ENCODE measurements at places on chromosomes 5 and 9. TPM values are rescaled to one million over a fixed set of nuclear protein-coding genes. Genes with fewer than 3 reads are reported as not detected.
A peak's percentile ranks its signal among the peaks of the same experiment; 100 is the strongest.

Gene SNCB
- polyA plus RNA-seq: not detected

Gene SLC1A3
- polyA plus RNA-seq: 4.4 TPM

Gene OR1J2
- not detected for polyA plus RNA-seq

Gene ADAMTS13
- polyA plus RNA-seq: 0.27 TPM

DNA sequence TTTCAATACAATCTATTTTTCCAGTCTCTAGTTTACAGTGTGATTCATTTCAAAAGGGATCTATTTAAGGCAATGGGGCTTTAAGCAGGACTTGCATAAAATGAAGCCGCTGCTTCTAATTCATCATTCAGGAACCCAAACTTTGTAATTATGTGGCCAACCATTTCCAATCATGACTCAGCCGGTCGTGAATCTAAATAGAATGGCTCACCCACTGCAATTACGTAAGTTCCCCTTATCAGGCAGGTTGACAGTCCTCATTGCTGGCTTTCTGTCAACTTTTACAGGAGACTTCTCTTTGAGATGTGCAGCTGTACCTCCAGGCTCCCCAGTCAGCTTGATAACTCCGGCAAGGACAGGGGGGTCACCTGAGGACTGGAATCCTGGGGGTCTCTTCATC is 152.8 kb upstream of the DAP start:
- no peak overlapping the region for H3K27ac ChIP-seq
- no peaks in the 10 kb centered on the region for H3K36me3 ChIP-seq
- no peaks in the 10 kb centered on the region for H3K4me1 ChIP-seq
- H3K4me3 ChIP-seq: no peak overlapping the region

DNA sequence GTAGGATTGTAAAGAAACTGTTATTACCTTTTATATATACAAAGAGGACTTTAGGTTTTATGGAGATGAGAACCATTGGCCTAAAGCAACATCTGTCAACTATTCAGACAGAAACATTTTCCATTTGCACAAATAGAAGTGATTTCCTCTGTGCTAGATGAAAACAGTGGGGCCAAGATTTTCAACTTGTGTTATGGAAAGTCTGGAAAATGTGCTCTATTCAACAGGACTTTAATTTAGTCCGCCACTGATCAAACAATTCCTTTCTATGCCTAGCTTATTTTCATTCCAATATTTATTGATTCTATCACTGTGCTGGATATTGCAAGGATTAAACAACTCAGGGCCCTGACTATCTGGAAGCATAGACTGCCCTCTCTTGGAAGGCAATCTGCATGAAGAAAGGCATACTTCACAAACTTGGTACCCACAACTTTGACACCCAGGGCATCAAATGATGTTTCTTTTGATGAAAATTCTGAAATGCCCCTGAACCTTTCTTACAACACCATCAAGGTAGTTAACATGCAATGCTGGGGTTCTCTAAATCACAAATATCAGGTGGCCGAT is 126.6 kb upstream of the HMHB1 start:
- DNase-seq: no peak
- no peaks in the 10 kb centered on the region for H3K27me3 ChIP-seq
- no peak overlapping the region for H3K27ac ChIP-seq
- no peaks in the 10 kb centered on the region for H3K4me1 ChIP-seq
- no peaks in the 10 kb centered on the region for H3K36me3 ChIP-seq
- H3K4me3 ChIP-seq: no peak overlapping the region

DNA sequence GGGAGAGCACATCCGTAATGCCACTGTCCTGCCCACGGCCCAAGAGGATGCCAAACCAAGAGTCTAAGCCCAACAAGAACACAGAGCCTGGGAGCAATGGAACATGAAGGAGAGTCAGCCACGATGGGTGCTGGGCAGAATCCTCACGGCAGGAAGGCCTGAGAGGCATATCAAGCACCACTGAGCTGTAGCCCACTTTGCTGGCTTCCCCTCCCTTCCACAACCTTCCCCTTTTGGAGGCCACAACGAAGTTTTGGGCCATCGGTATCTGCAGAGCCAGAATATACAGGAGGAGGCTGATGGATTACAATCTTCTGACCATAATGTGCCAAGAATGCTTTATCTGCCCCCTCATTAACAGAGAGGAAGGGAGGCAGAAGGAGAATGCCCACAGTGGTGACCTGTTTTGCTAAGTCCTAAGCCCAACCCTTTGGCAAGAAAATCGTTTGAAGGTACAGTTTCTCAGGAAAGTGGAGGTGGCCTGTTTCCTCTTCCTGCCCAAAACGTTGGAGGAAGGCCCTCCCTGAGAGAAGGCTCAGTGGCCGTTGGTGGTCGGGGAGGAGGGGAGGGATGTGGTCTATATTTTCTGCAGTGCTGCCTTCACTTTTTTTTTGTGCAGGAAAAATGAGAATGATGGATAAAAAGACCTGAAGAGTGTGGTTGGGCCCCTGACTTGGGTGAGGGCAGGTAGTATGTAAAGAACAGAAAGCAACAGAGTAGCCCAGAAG is 26.2 kb downstream of the MACROH2A1 start:
- no peaks in the 10 kb centered on the region for H3K27me3 ChIP-seq
- H3K4me1 ChIP-seq: peaks cover 7% of the 10 kb centered on the region
- peaks cover 39% of the 10 kb centered on the region for H3K36me3 ChIP-seq
- no peak overlapping the region for H3K4me3 ChIP-seq
- no peak overlapping the region for H3K27ac ChIP-seq

GRCh38 chr5:158026304-158027031 is 167.5 kb upstream of the CLINT1 start:
- no peaks in the 10 kb centered on the region for H3K36me3 ChIP-seq
- no peaks in the 10 kb centered on the region for H3K4me1 ChIP-seq
- peaks cover 2% of the 10 kb centered on the region for H3K27me3 ChIP-seq
- H3K27ac ChIP-seq: no peak overlapping the region
- no peak for DNase-seq
- H3K4me3 ChIP-seq: no peak overlapping the region

DNA sequence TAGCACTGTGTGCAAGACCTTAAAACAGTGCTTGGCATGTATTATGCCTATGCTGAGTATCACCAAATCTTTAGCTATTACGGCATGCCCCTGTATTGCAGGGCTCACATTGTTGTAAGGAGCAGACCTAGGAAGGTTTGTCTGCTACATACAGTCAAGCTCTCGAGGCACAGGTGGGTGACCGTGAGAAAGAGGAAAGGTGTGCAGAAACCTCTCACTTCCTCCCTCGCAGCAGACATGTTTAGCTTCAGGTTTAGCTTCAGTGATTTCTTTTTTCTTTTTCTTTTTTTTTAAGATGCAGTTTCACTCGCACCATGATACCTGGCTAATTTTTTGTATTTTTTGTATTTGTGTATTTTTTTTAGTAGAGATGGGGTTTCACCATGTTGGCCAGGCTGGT is 275.8 kb upstream of the RIOK2 start:
- no peaks in the 10 kb centered on the region for H3K27me3 ChIP-seq
- peak; percentile 32 for DNase-seq
- no peak overlapping the region for H3K4me3 ChIP-seq
- H3K4me1 ChIP-seq: peaks cover 7% of the 10 kb centered on the region
- H3K36me3 ChIP-seq: no peaks in the 10 kb centered on the region

DNA sequence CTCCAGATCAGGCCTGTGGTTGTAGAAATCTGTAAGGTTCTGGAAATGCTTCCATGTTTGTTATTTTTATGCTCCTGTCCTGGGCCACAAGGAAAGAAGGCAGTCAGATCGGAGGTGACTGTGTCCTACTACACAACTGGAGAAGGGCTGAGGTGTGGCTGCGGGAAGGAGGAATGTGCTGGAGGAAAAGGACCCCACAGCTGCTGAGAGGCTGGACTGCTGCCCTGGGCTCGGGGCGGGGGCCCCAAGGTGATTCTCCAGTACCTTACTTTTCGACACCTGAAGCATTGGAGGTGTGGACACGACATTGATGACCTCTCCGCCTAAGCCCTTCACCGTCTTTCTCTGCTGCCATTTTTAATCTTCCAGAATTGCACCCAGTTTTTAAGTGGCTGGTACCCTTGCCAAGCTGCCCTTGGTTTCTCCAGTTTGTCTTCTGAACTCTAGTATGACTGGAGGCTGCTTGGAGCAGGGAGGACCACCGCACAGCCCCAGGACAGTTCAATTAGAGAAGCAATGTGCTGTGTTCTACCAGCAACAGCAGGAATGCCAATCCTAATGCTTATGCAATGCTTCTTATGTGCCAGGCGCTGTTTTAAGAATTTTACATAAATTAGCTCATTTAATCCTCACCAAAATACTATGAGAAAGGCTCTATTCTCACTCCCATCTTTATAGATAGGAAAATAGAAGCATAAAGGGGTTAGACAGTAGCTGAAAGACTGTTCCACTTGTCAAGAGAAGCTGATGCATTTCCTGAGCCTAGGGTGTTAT is 13.5 kb upstream of the ANKRD33B start:
- H3K4me1 ChIP-seq: peaks cover 11% of the 10 kb centered on the region
- no peak overlapping the region for H3K27ac ChIP-seq
- DNase-seq: no peak
- no peaks in the 10 kb centered on the region for H3K36me3 ChIP-seq

DNA sequence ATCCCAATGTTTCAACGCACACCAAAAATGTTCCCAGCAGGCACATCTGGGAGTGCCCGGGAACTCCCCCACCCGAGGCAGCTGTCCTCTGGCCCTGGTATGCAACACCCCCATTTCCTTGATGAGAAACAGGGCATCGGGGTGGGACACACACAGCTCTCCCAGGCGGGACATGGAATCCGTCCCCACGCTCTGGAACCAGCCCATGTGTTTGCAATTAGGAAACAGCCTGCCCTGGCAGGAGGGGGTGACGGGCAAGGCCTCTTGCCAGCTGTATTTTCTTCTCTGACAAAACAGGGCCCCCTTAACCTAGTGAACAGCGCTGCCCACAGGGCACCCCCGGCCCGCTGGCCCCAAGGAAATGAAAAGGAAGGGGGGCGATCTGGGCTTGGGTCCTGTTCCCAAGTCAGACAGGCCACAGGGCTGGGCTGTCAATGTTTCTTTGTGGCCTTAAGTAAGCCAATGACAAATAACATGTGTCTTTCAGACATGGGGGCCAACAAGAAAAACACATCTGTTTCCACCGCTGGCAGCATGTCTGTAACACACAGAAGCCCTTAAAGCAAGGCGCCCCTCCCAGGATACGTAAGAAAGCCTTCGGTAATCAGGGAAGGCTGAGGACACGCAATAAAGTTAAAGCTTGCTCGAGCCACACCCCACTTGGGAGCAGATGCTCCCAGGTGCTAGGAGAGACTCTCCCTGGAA is 125.3 kb downstream of the ROR2 start:
- no peak overlapping the region for H3K27ac ChIP-seq
- no peaks in the 10 kb centered on the region for H3K36me3 ChIP-seq
- no peaks in the 10 kb centered on the region for H3K4me1 ChIP-seq
- no peak for DNase-seq
- H3K27me3 ChIP-seq: no peaks in the 10 kb centered on the region

DNA sequence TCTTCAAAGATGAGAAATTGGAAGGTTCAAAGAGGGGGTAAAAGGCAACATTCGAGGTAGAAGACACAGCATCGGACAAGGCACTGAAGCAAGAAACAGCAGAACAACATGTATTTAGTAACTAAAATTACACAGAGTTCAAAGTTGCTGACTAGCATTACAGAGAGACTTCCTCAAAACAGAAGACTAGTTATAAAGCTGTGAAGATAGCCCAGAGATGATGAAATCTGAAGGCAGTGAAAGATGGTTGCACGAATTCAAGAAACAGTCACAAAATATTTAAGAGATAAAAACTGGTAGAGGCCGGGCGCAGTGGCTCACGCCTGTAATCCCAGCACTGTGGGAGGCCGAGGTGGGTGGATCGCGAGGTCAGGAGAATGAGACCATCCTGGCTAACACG is 16.3 kb downstream of the MAPKAP1 start:
- no peaks in the 10 kb centered on the region for H3K27me3 ChIP-seq
- H3K27ac ChIP-seq: no peak overlapping the region
- no peak for DNase-seq
- H3K36me3 ChIP-seq: peaks cover 2% of the 10 kb centered on the region
- no peaks in the 10 kb centered on the region for H3K4me1 ChIP-seq
- no peak overlapping the region for H3K4me3 ChIP-seq

DNA sequence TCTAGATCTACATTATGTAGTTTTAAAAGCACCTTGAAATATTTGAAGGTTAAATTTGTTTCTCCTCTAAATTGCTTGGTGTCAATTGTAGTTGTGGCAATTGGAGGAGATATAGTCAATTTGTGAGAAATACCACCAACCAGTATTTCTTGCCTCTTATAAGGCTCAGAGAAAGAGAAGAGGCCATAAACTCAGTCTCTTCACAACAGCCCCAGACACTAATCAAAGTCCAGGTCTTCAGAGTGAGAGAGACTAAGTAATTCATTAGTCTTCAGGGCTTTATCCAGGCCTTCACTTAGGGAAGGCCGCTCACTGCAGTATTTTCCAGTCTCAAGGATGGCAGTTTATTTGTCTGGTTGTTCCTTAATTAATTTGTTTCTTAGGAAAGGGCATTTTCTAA is 168.0 kb upstream of the RGMB start:
- no peak overlapping the region for H3K27ac ChIP-seq
- no peak overlapping the region for H3K4me3 ChIP-seq
- H3K36me3 ChIP-seq: no peaks in the 10 kb centered on the region
- no peaks in the 10 kb centered on the region for H3K4me1 ChIP-seq
- no peaks in the 10 kb centered on the region for H3K27me3 ChIP-seq

- H3K4me3 ChIP-seq: no peak overlapping the region
- no peaks in the 10 kb centered on the region for H3K36me3 ChIP-seq
- H3K4me1 ChIP-seq: no peaks in the 10 kb centered on the region
- H3K27me3 ChIP-seq: no peaks in the 10 kb centered on the region
Measured at GRCh38 chr9:32431940-32432555, 47.6 kb downstream of the ACO1 start.
